Activated CD4-positive, alpha-beta T cell treated with anti-CD3 and anti-CD28 coated beads, Interleukin-2, amount 50 U/mL, for 1 hour (primary cell): ENCODE measurements at places on chromosomes 7 and 10.

- no peak for DNase-seq
Observed at GRCh38 chr7:7805511-7806153, 87.2 kb upstream of the RPA3 start.

DNA sequence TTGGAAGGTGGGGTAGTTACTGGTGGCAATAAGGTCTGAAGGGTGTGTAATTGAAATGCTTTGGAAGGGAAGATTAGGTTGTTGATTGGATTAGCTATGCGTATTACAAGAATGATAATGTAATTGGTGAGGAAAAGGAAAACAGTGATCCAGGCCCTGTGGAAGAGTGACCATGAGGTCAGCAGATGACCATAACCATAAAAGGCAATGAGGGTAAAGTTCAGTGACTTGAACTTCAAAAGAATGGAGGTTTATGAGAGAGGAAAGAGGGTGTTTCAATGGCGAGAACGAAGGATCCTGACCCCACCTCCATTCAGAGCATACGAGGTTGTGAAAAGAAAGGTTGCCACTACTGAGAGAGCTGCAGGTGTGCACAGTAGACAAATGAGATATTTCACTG, 439.7 kb downstream of the CCSER2 start:
- DNase-seq: no peak

- no peak for DNase-seq
Observed at GRCh38 chr7:53060066-53060465, 24.6 kb downstream of the POM121L12 start.

DNA sequence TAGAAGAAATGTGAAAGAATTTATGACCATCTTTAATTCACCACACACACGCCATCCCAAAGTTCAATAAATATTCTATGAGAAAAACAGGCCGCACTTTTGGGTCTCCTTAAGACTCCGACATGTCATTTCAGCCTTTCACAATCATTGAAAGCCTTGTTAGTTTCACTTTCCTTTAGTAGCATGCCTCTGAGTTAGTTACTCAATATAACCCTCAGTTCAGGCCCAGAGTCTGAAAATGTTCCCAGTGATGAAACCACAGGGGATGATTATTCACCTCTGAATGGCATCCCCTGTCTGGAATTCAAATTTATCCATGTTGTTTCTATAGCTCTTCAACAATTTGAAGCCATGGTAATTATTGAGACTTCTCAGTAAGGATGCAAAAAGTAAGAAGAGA, 278.1 kb upstream of the NRP1 start:
- no peak for DNase-seq

GRCh38 chr7:102097601-102098161, 189.0 kb upstream of the SH2B2 start:
- no peak for DNase-seq

DNA sequence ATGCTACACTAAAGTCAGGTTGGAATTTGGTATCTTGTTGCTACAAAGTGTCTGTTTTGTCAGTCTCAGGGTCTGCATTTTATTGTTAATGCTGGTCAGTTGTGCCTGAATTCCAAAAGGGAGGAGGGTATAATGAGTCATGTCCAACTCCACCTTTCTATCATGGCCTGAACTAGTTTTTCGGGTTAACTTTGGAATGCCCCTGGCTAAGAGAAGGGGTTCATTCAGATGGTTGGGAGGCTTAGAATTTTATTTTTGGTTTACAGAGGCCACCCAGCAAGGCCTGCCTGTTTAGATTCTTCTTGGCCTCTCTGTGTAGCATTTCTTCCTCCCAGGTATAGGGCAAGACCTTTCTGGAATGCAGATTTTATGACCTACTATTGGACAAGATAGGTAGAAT, 93.2 kb downstream of the SKIDA1 start:
- no peak for DNase-seq

DNA sequence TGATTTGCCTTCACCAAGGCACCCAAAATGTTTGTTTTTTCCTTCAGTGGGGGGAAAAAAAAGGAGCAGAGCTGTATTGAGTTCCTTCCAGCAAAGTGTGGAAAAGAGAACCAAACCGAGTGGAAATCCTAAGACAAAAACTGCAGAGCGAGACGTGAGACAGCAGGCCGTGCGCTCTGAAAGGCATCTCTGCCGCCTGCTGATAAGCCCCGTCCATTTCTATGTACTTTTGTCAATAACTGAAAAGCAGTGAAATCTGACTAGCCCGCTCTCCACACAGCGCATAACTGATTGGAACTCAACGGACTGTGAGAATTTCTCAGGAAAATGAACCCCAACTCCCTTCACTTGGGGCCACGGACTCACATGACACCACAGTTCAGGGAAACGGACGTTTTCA, 83.2 kb downstream of the COBL start:
- no peak for DNase-seq

DNA sequence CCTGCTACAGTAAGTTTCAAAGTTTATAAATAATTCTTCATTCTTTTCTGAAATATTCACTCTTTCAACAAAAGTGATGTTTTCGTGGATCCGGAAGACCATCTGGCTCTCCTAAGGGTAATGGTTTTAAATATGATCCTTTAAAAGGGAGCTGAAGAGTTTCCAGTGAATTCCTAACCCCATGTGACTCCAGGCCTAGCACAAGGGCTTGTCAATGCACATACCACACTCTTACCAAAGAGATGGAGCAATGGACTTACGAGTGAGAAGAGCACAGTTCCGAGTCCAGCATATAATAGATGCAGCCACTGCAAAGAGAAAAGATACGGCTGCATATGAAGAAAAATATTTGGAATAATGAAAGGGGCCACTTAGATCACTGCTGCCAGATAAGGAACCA, 32.1 kb upstream of the GATAD1 start:
- DNase-seq: no peak

GRCh38 chr7:90715067-90715466, 118.9 kb downstream of the CDK14 start:
- DNase-seq: no peak

- peak; percentile 30 for DNase-seq
Observed at GRCh38 chr10:110843031-110843430, 28.7 kb upstream of the PDCD4 start.

DNA sequence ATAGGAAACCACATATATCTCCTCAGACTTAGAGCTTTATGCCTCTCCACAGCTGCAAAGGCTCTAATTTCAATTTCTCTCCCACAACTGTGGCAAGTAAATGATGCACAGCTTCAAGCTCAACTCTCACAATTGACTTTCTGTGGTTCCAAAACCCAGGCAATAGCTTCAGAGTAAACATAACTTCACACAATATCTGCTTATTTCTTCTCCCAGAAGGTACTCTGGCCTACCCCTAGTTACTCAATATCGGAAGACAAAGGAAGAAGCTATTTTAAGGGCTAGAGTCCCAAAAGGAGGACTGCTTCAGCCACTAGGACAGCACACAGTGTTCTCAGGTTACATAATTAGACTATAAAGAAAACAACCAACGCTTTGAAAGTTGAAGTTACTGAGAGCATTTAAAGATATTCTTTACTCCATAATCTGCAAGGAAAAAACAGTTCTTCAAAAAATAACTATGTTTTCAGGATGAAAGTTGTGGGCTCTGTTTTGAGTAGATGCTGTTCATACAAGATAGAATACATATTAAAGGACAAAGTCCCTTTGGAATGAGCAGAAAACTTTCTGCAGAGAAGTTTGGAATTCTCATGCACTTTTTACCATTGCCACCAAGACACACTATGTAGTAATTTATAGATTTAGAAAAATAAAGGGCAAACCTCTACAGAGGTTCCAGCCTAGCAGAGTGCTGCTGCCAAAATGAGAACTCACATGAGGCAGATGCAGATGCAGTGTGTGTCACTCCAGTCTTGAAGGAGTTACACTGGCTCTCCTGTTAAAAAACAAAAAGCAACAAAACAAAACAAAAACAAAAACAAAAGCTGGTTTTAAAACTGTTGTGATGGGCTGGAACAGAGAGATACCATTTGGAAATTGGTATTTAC, 81.8 kb downstream of the NT5C2 start:
- DNase-seq: no peak

DNA sequence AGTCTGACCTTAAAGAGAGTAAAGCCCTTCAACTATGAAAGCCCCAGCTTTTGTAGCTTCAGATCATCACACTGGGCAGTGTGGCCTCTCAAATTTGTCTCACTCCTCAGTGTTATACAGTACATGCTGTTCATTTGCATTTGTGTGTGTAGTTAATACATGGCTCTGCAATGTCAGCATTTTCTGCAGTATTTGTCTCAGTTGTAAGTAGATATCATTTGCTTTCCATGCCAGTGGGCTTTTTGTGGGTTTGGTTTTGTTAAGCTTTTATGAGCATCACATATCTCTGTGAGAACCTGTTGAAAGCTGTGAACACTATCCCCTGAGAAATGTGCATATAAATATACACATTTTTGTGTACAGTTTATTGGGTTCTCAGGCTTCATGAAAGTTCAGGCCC, 57.0 kb downstream of the ZNF277 start:
- no peak for DNase-seq

- no peak for DNase-seq
Observed at GRCh38 chr10:71433768-71434744, 37.3 kb downstream of the CDH23 start.

DNA sequence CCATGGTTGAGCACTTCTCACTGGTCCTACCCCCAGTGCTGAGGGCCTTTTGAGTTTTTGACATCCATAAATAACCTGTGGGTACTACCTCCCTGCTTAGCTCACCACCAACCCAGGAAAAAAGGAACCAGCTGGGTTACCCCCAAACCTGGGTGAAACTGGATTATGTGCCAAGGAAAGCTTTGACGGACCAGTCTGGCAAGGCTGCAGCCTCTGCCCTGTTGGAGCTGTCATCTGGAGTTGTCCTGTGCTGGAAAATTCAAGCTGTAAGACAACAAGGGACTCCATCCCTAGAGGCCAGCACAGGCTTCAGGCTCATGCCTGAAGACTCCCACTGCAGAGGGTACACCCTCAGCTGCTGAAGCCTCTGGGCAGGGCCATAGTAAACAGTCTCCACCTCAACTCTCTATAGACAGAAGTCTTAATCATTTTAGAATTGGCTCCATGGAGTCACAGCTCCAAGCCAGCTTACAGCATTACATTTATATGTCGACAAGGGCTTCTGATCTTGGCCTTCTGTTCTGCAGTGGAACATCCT, 115.5 kb upstream of the AFAP1L2 start:
- no peak for DNase-seq

DNA sequence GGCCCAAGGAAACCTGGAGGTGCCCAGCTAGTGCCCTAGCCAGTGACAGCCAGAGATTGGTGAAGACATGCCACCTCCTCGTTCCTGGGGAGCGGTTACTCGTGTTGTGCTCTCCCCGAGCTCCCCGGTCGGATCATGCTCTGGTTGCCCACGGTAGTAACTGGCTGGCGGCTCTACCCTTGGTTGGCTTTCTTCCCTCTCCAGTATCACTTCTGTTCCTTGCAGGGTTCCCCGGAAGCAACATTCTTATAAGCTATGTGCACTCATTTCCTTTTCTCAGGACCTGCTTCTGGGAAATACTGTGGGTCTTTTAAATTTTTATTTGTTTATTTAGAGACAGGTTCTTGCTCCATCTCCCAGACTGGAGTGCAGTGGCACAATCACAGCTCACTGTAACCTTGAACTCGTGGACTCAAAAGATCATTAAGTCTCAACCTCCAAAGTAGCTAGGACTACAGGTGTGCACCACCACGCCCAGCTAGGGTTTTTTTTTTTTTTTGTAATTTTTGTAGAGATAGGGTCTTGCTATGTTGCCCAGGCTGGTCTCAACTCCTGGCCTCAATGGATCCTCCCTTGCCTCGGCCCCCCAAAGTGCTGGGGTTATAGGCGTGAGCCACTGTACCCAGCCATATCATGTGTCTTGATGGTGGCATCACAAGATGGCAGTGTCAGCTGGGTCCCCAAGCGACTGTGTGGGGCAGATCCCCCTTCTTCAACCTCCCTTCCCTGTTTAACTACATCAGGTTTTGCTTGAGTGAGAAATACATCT, 6.9 kb upstream of the CALHM1 start:
- DNase-seq: no peak

- no peak for DNase-seq
Observed at GRCh38 chr7:42238709-42239366, 1.8 kb upstream of the GLI3 start.

DNA sequence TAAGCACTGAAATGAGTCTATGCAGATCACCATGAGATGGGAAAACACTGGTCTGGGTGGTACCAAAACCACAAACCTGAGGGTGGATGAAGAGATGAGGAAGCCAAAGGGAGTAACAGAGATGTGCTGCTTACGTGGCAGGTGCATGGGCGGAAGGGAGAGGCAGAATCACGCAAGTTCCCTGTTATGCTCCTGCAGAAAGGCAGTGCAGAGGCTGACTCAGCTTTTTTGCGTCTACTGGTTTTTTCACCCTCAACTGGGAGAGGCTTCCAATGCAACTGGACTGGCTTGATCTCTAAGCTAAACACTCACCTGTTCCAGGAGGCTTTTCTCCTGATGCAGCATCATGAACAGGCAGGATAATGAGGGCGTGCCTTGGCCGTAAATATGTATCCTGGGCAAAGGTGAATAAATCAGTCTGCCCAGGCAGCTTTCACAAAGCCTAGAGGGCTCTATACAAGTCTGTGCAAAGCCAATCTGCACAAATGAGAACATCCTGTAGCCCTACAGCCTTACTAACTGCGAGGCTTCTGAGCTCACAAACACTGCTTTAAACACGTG, 95.4 kb upstream of the AFAP1L2 start:
- peak; percentile 42 for DNase-seq

- DNase-seq: peak; percentile 30
Observed at GRCh38 chr10:123007558-123008354, 839 bp downstream of the IKZF5 start.

GRCh38 chr10:119734396-119735332, 8.8 kb downstream of the INPP5F start:
- DNase-seq: no peak

GRCh38 chr7:141053626-141054025, 20.2 kb upstream of the TMEM178B start:
- DNase-seq: peak; percentile 49

- DNase-seq: no peak
Observed at GRCh38 chr7:134766779-134767519, 12.5 kb upstream of the CALD1 start.

- no peak for DNase-seq
Observed at GRCh38 chr10:20922033-20922432, 24.9 kb upstream of the NEBL start.

DNA sequence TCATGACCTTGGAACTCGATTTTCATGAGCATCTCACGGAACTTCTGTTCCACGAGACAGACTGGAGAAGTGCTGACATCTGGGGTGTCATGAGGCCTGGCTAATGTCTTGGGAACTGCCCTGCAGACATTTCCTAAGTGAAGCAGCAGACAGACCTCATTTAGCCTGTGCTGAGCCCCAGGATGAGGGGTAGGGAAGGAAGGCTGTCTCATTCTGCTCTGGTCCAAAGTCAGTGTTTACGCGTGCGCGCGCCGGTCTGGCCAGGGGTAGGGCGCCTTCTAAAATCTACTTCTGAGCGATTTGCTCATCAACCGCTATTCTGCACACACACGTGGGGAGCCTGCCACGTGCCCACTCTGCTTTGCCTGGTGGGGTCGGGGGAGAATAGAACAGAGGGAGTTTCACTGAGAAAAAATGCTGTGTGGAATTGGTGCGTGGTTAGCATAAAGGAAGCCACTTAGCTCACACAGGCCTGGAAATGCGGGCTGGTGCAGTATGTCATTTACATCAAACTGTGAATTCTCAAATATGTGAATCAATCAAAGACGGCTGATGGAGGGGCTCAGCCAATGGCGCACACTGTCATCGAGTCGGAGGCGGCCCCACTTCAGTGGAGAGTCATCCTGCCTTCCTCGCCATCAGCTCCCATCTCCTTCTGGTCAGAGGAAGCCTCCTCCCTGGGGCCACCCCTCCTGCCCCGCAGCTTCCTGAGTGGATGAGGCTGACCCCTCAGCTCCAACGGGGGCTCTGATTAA, 335.1 kb downstream of the ADARB2 start:
- DNase-seq: no peak
